ENCODE measurements at places on chromosomes 7 and 10. TPM values are rescaled to one million over a fixed set of nuclear protein-coding genes. Genes with fewer than 3 reads are reported as not detected.

GRCh38 chr10:72255977-72256729, 17.6 kb upstream of the DDIT4 start:
- no peak for DNase-seq

GRCh38 chr10:95289003-95289920, 1.5 kb downstream of the PDLIM1 start:
- DNase-seq = peak; percentile 86

GRCh38 chr7:13627455-13627854, 362.0 kb downstream of the ETV1 start:
- no peak for DNase-seq

CRPPA gene
- total RNA-seq = 4.2 TPM

TWIST1 gene
- 1.5 TPM for total RNA-seq

SPDYE6 gene
- total RNA-seq = not detected

GRCh38 chr10:6269953-6270867, 67.5 kb downstream of the PFKFB3 start:
- no peak for DNase-seq

DNA sequence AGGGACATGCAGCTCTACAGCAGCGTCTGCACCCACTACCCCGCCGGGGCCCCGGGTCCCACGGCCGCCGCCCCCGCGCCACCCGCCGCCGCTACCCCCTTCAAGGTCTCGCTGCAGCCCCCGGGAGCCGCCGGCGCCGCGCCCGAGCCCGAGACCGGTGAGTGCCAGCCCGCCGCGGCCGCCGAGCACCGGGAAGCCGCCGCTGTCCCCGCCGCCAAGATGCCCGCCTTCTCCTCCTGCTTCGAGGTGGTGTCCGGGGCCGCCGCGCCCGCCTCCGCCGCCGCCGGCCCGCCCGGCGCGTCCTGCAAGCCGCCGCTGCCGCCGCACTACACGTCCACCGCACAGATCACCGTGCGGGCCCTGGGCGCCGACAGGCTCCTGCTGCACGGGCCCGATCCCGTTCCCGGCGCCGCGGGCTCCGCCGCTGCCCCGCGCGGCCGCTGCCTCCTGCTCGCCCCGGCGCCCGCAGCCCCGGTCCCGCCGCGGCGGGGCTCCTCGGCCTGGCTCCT, 631 bp downstream of the OTUD1 start:
- DNase-seq = peak; percentile 75

GRCh38 chr10:32211046-32211363, 136.0 kb downstream of the EPC1 start:
- no peak for DNase-seq

DNA sequence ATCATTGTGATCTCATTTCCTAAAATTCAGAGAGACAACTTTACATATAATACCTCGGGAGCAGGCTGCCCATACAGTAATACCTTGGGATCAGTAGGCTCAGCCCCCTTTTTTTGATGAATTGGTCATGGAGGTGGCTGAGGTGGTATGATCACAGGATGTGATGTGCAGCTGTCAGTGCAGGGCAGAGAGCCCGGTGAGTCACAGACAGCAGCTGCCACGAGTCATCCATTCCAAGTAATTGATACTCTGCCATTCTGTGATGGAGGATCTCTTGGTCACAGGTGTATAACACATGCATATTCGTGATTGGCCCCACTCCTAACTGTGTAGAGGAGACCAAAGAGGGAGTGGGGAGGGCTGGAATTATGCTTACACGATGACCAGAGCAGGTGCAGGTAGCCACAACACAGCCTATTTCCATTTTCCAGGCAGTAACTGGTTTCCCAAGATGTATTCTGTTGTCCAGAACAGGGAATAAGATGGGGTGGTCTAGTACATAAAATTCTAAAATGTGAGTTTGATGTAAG, 14.1 kb downstream of the NRCAM start:
- DNase-seq = no peak

ANXA8L1 gene
- total RNA-seq = not detected

ABCF2 gene
- total RNA-seq = 46.7 TPM

DNA sequence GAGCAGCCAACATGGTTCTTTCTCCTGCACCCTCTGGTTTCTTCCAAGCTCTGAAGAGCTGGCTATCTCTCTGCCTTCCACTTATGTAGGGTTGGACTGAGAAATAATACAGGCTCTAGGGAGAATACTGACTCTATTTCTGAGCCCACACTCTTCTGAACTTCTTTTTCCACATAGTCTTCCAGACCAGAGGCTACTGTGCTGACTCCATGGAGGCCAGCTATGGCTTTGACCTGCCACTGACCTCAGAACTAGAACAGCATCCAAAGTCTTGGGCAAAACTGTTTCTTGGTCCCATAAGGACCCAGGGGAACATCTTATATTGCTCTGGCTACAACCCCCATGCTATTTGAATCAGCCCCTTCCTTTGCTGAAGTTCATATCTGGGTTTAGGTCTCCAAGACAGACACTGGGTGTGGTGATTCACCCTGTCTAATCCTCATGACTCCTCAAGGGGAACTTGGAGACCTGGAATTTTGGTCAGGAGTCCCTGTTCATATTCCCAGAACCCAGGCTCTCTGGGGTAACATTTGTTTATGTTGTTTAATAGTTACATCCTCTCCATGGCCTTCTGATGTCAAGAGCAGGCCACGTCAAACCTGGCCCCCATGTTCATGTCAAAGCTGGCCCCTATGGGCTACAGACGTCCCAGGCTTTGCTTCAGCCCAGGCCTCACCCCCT, 12.1 kb upstream of the PLAU start:
- DNase-seq = no peak

DNA sequence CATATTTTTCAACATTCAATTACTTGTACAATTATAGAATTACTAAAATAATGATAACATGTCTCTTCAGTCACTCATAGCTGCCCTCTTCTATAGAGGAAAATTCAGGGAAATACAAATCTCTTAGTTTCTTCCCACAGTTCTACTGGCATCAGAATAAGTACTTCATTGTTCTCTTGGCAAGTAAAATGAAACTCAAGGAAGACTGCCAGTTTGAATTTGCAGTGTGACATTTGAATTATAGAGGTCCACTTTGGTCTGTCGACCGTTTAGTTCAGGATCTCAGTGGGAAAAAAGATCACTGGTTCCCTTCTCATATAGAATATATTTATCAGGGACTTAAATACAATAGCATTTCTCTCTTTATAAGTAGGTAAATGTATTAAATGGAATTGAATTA, 114.5 kb downstream of the PON1 start:
- no peak for DNase-seq

- DNase-seq = peak; percentile 79
Observed at GRCh38 chr10:95864906-95865813, 42.6 kb upstream of the CC2D2B start.

DNA sequence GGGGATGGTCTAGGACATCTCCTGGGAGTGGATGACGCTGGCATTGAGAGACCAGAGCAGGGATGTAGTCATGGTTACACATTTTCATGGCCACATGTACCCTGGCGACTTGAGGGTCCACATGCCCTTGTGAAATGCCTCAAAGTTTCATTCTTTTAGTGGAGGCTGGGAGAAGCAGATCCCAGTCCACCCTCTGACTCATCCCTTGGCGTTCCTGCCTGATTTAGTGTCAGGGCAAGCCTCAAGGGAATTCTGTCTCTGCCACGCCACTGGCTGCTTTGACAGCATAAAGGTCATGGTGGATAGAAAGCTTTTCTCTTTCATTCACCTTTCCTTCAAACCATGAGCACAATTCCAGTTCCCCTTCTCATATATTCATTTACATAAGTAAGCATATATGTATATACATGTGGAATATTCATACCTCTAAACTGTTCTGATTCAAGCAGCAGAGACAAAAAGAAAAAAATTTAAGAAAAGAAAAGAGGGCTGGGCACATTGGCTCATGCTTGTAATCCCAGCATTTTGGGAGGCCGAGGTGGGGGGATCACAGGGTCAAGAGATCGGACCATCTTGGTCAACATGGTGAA, 21.8 kb upstream of the KIF5B start:
- no peak for DNase-seq

DNA sequence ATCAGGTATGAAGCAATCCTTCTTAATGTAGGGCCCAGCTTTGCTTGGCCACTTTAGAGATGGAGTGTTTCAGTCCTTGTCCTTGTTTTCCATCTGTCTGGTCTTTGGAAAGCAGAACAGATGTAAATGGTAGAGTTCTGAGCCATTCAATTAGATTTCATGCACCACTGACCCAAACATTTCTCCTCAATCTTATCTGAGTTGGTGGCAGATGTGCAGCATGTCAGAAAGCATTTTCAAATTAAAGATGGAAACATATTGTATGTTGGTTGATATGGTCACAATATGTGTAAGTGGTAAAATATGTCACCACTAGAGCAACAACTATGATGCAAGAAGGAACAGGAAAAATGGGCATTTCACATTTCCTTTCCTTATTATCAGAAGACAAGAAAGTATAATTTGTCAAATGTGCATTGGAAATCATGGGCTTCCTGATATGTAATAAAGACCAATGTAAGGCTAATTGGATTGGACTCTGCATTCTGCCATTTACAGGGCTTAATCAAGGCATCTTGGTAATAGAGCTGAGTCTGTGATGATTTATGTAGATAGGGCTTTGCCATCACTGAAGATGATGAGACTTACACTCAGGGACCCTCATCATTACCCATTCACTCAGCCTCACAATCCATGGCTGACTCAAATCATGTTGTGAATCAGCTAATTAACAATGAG, 750.7 kb downstream of the NRG3 start:
- no peak for DNase-seq

DNA sequence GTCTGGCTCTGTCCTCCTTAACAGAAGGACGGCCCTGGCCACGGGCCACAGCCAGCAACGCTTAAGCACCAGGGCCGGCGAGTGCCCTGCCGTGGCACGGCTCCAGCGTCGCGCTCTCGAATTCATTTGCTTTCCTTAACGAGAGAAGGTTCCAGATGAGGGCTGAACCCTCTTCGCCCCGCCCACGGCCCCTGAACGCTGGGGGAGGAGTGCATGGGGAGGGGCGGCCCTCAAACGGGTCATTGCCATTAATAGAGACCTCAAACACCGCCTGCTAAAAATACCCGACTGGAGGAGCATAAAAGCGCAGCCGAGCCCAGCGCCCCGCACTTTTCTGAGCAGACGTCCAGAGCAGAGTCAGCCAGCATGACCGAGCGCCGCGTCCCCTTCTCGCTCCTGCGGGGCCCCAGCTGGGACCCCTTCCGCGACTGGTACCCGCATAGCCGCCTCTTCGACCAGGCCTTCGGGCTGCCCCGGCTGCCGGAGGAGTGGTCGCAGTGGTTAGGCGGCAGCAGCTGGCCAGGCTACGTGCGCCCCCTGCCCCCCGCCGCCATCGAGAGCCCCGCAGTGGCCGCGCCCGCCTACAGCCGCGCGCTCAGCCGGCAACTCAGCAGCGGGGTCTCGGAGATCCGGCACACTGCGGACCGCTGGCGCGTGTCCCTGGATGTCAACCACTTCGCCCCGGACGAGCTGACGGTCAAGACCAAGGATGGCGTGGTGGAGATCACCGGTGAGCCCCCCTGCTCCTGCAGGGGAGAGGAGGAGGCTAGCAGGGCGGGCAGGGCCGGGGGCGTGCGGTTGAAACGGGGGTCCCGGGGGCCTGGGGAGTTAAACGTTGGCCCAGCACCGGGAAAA, at the start of gene HSPB1:
HSPB1 (plus strand) TSS at position 327 of the 855 bp plus-strand sequence; CDS start at position 367, 40 bp downstream.
- DNase-seq = peak; percentile 91

SERPINE1 gene
- total RNA-seq = 4.9 TPM

CHAT gene
- total RNA-seq = not detected

PLXDC2 gene
- 25.4 TPM for total RNA-seq

CASTOR2 gene
- total RNA-seq = 105 TPM

GRCh38 chr7:138873220-138873892, 75.4 kb upstream of the ATP6V0A4 start:
- DNase-seq = no peak

DNA sequence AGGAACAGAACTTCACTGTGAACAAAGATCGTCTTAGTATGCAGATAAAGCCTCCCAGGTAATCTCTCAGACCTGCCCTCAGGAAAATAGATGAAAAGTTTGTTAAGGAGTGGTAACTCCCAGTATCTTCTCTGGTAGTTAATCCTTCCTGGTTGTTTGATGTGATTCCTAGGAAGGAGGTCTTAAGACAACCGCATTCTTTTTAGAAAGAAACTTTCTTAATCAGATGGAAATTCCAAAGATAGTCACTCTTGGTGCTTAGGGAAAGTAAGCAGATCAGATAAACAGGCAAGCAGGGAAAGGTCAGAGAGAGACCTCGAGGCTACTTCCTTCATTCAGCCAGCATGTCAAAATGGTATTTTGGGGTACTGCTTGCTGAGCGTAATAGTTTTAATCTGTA, 30.5 kb upstream of the ARMC3 start:
- no peak for DNase-seq

COA1 gene
- total RNA-seq = 144 TPM

PRKG1 gene
- 1.3 TPM for total RNA-seq

DNA sequence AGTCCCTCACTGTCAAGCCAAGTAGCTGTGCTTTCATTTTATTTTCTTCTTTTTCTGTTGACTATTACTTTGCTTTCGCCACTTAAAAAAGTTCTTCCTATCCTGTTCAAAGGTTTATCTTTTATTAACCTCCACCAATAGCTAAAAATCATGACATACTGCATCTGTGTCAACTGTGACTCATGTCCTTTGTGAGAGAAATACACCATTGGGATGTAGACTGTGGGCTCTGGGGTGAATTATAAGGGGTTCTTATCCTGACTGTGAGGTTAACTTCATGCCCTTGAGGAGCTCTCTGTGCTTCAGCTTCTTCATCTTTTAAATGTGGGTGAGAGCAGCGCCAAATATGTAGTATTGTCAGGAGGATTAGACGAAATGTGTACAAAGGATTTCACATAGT, 71.9 kb upstream of the ANKRD30A start:
- no peak for DNase-seq

EIF3B gene
- 166 TPM for total RNA-seq

DNA sequence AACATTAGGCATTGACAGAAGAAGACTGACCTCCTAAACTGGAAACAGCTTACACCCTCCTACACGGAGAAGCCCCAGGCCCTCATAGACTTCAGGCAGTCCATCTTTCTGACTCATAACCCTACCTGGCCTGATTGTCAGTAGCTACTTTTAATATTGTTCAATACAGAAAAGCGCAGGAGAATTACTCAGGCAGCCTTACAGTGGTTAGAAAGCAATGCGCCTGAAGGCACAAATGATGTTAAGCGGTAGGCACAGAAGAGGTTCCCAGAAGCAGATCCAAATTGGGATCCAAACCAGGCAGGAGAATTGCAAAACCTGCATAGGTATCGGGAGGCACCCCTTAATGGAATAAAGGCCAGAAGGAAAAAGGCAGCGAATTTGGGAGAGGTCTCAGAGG, 5.4 kb upstream of the CYREN start:
- DNase-seq = no peak

HHEX gene
- total RNA-seq = 120 TPM
